ENCODE measurements at places on chromosomes 4 and X.

DNA sequence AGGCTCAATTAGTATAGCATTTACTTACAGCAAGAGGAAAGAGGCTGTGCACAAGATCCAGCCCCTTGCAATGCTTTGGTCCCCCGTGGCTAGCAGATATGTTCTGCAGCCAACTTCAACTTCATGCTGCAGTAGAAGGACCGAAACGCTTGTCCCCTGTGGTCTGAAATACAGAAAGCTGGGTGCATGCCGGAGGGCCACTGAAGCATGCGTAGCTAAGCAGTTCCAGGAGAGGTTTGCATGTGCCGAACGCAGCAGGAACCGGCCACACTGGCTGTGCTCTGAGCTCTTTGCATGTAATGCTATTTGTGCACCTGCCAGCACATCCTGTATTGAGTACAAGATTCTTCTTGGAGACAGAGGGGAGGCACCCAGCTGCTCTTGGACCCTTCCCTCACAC lies 35.8 kb upstream of the SHISA3 start:
- no peak for DNase-seq

GRCh38 chr4:57109411-57109846 lies 756 bp downstream of the IGFBP7 start:
- no peak for DNase-seq

DNA sequence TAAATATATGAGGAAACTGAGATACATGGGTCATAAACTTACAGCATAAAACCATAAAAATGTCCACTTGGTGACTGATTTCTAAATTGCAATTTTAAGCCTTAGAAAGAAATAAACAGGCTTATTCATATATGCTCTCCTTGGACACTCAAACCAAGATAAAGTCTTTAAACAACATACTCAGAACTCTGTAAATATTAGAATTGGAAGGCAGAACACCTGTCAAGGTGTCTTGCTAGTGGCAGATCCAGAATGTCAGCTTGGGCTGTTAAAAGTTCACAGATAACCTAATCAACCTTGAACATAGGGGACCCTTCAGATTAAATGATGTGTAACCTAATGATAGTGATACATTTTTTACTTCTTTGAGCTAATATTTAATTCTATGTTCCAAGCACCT lies 208.1 kb upstream of the ARSJ start:
- no peak for DNase-seq

DNA sequence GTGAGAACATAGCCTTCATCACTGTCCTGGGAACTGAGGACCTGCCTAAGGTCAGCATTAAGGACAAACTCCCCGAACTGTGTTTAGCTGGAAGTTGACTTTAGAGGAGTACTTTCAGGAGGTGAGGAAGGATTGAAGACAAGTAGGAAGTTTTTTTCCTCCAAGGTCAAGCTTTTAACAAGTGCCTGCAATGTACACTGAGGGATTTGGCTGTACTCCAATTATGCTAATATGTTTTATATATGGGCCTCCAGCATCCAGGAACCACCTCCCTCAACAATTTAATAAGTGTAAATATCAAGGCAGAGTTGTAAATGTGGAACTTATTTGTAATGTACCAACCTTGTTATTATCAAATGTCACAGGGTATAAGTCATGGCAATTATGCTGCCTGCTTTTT lies 726.2 kb downstream of the RPA4 start:
- no peak for DNase-seq

DNA sequence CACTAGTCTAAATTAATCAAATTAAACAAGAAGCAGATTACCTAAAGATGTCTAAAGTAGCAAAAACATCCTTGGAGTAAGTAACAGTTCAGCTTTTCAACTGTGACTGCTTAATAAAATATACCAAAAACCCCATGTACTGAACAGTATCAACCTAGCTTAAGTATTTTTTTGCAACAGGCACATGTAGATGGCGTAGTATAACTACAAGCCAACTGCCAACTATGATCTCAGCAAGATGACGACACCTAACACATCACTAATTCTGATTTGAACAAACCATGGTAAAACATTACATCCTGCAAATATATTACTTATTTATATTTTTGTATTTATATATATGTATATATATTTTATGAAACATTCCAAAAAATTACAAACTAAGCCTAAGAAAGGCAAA lies 24.5 kb downstream of the DHX15 start:
- DNase-seq = peak; percentile 38

DNA sequence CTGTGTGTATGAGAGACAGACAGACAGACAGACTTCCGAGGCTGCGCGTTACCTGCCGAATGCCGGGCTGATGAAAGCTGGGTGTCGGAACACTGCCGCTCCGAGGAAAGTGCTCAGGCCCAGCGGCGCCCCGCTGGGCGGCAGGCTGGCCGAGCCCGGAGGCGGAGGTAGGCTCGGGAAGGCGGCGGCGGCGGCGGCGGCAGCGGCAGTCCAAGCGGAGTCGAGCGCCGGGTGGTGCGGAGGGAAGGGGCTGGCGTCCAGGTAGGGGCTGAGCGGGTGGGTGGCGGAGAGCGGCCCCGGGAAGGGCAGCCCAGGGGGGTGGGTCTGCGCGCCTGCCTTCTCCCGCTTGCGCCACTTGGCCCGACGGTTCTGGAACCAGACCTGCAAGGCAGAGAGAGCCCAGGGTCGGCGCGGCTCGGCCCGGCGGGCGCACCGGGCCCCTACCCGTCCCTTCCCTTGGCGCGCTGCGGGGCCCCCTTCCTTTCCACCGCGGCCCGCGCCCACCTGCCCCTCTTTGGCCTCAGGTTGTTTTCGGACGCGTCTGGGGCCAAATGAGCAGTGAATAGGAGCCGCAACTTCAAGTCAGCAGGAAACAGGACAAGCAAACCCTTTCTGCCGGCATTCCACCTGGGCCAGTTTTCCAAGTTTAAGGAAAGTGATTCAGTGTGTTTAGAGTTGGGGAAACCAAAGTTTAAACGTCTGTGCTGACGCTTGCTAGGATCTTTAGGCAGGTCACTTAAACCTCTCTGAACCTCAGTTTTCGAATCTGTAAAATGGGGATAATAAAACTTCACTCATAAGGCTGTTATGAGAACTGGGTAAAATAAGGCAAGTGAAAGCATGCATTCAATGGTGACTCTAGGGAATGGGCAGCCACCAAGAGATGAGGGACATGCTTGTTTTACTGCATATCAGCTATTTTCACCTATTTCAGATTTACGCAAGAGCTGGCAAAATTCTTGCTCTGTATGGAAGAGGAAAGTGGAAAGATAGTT lies 8.4 kb downstream of the ARX start:
- no peak for DNase-seq

DNA sequence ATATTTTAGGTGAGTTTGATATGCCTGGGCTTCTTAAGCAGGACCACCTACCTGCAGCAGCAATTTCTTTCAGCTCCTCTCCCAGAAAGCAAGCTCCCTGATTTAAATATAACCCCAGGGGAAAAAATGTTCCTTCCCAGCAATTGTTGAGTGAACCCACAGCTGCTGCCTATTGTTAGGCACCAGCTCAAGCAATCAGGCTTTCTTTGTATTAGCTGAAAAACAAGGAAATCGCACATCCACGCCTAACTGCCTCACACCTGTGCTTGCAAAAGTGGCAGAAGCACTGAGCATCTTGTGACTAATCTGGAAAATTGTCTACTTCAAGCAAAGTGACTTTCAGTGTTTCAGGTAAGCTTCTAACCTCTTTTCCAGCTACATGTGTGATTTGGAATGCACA lies 432.2 kb downstream of the SMARCA1 start:
- DNase-seq = no peak

Measured in AG10803 (cell line).